ENCODE measurements at places on chromosomes 4 and X.

DNA sequence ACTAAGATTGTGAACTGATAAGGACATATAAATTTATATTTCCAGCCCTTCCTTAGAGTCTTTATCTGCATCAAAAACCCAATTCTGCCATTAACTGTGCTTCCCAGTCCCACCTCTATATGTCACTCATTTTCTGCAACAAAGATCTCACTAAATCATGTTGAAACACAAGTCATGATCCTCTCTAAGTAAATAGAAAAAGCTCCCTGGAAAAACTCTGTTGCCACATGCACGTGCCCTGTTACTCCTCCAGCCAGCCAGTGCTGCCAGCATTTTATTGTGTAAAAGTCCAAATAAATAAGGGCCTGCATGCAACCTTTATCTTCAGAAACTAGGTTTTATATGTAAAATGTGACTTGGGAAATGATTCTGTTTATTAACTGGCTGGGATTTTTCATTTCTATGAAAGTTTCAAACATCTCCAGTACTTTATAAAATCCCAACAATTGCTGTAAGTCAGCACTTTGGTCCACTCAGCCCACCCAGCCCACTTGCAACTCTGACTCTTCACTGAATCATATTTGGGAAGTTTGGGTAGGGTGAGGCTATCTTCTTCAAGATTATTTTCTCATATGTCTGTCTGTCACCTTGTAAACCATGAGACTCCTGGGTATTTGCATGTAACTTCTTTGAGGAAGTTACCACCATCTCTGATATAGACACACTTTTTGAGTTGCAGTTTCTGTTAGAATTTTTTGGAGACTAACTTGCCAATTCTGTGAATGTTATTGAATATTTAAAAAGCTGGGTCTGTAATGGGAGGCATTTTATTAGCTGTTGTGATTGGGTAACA is 40.0 kb upstream of the SMARCA5 start:
- DNase-seq = no peak

DNA sequence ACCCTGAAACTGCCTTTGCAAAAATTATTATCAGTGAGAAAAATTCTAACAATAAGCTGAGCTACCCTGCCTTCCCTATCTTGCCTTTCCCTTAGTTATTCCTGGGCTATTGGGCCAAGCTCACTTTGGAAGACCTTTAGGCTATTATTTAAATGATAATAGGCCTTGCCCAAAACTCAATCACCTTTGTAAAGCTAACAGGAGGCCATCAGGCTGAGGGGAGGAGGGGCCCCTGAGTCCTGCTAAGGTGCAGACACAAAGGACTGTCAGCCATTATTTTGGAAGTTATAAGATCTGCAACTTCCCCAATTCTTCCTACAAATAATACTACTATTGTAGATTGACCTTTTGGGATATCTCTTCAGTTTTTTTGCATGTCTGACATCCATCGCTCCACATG is 278.8 kb upstream of the DIAPH2 start:
- no peak for DNase-seq

DNA sequence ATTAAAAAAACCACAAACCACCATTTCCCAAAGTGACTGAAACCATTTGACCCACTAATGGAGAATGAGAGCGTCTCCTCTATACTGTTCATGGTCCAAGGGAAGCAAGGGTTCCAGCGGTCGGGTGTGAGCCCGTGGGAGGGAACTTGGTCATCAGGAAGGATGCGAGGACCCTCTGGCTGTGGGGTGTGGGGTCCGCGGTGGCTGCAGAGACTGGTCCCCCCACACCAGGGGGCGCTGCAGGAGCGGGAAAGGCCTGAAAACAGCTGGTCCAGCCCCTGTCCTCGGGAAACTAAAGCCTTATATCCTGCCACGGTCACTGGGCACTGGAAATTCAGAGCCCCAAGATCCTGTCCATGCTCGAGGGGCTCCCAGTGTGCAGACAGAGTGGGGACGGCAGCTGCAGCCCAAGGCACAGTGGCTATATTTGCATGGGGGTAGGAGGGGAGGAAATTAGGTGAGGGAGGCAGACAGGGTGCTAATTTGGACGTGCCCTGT is 4.3 kb downstream of the BLOC1S4 start:
- peak; percentile 49 for DNase-seq

- no peak for DNase-seq
These were observed 389.2 kb upstream of the TENM3 start for GRCh38 chr4:181853881-181854511.

- DNase-seq = no peak
These were observed 456 bp downstream of the SNX12 start for GRCh38 chrX:71067712-71068043.

DNA sequence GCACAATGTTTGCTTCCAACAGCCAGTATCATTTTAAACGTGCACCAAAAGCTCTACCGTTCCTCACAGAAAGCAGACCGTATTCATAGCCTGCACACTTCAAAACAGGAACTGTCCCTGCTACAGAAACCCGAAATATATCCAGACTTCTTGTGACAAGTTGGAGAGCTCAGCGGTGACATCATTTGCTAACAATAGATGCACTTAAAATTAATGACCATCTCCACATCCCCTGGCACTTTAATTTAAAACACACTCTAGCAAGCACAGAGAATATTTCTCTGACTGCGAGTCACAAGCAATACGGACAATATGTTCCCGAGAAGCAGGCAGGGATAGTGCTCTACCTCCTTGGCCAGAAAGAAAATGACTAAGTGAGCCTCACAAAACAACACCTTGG is 2.5 kb downstream of the NYX start:
- no peak for DNase-seq

DNA sequence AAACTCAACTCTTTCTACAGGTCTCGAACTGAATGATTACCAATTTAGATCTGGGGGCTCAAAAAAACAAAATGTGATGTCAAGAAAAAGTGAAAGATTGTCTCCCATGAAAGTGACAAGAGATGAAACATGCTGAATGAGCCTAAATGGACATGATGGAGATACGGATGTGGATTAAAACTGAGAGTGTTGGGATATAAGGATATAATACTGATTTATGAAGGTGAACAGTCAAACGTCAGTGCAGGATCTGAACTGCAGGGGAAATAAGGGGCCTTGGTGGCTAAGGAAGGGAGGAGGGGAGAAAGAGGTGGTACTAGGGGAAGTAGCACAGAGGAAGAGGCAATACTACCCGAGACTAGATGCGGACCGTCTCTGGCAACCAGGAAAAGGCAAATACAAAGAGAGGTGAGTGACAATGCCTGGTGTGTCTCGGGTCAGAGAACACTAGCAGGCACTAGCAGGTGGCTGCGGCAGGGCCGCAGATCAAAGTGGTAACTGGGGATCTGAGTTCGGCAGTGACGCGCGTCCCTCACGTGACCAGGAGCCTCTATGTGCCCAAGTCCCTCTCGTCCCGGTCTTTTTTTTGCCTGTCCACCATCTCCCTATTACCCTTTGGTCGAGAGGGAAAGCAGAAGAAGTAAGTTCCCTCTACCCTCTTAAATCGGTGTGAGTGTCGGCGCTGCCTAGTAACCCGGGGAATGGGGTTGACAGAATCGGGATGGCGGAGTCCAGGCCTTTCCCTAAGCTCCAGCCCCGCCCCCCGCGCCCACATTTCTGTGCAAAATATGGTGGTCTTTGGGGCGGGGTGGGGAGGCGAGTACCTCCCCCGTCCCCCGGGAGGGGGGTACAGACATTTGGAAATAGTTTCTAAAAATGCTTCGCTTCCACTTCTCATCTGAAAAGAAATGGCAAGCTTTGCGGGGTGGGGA is at the start of gene TCEAL1:
TSS of gene TCEAL1 (plus strand) at position 590 of the 932 bp plus-strand sequence. CDS start 942 bp downstream, outside the sequence.
- DNase-seq = no peak

- DNase-seq = no peak
These were observed 64.6 kb upstream of the MTM1 start for GRCh38 chrX:150503898-150504219.

GRCh38 chrX:147173594-147173993 is 359.1 kb upstream of the CXorf51A start:
- no peak for DNase-seq

DNA sequence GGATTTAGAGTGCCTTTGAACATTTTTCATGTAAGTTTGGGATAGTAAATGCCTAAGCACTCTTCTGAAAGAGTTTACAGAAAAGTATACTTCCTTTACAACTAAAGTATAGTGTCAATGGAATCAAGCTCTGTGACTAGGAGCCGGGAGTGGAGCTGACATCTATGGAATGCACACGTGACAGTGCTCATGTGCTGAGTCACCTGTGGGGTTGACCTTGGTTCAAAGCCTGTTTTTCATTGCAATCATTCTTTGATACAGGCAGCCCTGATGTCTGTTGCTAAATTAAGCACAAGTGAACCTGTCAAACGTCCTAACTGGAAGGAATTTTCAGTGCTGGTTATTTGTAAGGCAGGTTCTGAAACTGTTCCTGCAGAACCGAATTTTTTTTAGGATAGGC is 82.5 kb downstream of the GPAT3 start:
- peak; percentile 43 for DNase-seq

- DNase-seq = no peak
These were observed 368.8 kb downstream of the STPG2 start for GRCh38 chr4:97774347-97774989.

DNA sequence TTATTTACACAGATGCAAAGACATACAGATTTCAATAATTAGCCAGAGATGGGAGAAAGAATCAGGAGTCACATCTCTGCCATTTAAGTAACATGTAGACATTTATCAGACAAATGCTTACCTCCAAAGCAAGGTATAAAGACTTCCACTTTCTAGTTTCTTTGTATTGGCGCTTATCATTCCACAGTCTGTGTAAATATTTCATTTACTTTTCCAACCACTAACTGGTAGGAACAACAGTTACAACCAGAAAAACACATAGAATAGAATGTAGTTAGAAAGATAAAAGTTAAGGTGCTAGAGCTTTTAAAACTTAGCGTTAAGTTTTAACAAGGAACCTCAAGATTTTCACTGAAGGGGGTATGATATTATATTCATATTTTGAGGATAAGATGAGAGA is 40.9 kb upstream of the UGT2B4 start:
- DNase-seq = no peak

DNA sequence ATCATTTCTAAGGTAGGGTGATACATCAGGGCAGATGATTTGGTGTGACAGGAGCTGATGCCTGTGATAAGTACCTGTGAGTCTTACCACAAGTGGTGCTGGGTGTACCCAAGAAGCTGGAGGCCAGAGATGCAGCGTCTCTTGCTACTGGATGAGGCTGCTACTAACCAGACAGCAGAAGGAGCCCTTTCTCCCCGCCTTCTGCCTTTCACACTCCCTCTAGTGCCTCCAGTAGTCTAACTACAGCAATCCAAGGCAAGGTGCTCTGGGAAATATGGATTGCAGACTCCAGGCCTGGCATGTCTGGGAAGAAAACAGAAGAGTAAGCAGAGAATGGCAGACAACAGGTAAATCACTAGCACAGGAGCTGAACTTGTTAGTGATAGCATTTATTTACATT is 470.8 kb downstream of the NKX6-1 start:
- no peak for DNase-seq

GRCh38 chr4:76622126-76622525 is 187.1 kb downstream of the SHROOM3 start:
- no peak for DNase-seq

DNA sequence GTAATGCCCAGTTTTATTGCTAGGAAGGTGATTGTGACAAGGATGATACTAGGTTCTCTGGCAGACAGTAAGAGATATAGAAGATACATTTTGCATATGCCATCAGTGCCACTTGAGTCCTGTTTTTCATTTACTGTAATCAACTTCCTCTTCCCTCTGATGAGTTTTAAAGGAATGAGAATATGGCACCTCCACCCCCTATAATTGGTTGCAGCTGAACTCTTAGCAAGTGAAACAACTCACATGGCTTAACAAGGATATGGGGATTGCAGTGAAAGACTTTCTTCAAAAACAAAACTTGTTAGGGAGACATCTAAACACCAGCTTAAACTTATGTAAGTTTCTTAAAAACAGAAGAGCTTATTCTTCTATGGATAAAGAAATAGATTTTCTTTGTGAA is 90.0 kb downstream of the AREG start:
- DNase-seq = no peak

- DNase-seq = no peak
These were observed 228.2 kb downstream of the FBXW7 start for GRCh38 chr4:152307669-152308068.

DNA sequence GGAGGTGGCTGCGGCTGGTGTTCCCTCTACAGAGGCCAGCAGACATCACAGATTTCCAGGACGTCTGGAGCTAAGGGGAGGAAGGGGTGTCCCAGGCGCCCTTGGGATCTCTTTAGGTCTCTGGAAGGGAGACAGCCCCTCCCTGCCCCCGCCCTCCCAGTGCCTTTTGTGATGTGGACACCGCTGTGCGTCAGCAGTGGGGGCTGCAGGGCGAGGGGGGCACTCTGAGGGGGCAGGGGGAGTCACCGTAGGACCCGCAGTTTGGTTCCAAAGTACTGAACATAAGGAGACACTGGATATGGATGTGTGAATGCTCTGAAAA is 25.6 kb upstream of the MXD4 start:
- no peak for DNase-seq

DNA sequence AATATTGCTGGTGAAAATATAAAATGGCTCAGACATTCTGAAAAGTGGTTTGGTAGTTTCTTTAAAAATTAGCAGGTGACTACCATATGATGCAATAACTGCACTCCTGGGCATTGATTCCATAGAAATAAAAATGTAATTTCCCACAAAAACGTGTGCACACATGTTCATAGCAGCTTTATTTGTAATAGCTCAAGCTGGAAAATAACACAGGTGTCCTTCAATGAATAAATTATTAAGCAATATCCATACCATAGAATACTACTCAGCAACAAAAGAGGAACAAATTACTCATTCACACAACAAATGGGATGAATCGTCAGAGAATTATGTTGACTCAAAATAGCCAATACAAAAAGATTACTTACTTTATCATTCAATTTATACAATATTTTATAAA is 893.7 kb upstream of the SLIT2 start:
- DNase-seq = no peak

DNA sequence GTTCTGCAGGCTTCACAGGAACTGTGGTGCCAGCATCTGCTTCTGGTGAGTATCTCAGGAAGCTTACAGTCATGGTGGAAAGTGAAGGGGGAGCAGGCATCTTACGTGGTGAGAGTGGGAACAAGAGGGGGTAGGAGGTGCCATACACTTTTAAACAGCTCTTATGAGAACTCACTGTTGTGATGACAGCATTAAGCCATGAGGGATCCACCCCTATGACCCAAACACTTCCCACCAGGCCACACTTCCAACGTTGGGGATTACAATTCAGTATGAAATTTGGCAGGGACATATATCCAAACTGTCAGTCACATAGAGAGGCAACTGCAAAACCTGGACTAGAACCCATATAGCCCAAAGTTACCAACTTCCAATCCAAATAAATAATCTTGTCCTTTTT is 43.1 kb upstream of the ZCCHC12 start:
- no peak for DNase-seq

DNA sequence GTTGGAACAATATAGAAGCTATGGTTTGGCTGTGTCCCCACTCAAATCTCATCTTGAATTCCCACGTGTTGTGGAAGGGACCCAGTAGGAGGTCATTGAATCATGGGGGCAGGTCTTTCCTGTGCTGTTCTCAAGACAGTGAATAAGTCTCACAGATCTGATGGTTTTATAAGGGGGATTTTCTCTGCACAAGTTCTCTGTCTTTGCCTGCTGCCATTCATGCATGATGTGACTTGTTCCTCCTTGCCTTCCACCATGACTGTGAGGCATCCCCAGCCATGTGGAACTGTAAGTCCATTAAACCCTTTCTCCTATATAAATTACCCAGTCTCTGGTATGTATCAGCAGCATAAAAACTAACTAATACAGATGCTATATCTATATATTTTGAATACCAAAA is 135.2 kb upstream of the EDNRA start:
- DNase-seq = no peak

- DNase-seq = no peak
These were observed 646.0 kb downstream of the RPA4 start for GRCh38 chrX:97529536-97530200.
